NCI-H2081 treated with DMSO at 0.1 percent for 48 hours (cell line): ENCODE measurements at places on chromosomes 2 and 18.

DNA sequence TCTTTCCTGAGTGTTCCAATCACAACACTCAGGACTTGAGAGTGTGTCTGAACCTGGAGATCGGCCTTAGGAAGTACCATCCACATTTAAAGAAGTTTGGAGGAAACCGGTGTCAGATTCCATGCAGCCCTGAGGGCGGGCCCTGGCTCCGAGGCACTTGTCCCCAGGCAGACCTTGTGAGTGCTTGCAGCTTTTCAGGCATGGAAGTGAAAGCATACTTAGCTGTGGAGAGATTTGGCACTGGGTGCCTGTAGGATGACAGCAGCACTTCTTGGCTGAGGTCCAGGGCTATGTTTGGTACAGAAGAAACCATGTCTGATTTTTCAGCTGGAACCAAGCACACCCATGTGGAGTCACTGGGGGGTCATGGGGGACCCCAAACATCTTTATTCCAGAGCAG is 230.8 kb downstream of the SEPTIN10 start:
- DNase-seq = no peak

DNA sequence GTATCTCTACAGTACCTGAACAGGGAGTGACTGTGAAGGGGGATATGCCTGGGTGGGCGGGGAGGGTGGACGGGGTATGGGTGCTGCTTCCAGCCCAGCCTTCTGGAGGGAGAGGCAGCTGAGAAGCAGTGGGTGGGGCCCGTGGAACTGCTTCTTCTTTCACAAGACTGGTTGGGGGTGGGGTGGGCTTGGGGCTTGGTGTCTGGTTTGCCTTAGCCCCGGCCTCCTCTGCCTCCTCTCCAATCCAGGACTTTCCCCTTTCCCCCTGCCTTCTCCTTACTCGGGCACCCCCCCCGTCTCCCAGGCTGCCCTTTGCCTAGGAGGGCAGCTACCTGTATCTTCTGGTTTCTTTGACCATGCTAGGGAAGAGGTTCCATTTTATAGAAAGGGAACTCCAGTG is 233.4 kb downstream of the DYSF start:
- no peak for DNase-seq

DNA sequence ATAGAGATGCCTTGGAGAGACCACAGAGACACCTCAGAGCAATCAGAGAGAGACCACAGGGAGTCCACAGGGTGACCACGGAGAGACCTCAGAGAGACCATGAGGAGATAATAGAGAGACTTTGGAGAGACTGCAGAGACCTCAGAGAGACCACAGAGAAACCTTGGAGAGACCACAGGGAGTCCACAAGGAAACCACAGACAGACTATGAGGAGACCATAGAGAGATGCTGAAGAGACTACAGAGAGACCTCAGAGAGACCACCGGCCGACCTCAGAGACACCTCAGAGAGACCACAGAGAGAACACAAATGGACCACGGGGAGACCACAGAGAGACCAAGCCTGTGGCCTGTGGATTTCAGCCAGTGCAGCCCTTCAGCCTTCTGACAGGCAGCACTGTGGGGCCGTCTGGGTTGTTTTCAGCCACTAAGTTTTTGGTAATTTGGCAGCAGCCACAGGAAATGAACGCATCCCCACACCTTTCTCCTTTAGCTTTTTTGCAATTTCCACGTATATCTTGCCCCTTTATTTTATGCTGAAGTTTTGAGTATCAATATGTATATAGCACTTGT is 11.4 kb upstream of the TMEM18 start:
- no peak for DNase-seq

GRCh38 chr2:104656571-104657163 is 197.2 kb upstream of the POU3F3 start:
- no peak for DNase-seq

- no peak for DNase-seq
Measured at GRCh38 chr18:75227535-75228296, 17.1 kb downstream of the TSHZ1 start.

DNA sequence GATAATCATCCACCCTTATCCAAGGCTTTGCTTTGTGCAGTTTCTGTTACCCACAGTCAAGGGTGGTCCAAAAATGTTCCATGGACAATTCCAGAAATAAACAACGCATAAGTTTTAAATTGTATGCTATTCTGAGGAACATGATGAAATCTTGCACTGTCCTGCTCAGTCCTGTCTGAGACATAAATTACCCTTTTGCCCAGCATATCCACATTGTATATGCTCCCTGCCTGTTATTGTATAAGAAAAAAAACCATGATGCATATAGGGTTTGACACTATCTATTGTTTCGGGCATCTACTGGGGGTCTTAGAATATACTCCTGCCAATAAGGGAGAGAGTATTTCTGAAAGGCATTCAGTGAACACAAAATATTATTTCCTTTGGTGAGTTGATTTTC is 24.0 kb downstream of the LRRTM1 start:
- no peak for DNase-seq

DNA sequence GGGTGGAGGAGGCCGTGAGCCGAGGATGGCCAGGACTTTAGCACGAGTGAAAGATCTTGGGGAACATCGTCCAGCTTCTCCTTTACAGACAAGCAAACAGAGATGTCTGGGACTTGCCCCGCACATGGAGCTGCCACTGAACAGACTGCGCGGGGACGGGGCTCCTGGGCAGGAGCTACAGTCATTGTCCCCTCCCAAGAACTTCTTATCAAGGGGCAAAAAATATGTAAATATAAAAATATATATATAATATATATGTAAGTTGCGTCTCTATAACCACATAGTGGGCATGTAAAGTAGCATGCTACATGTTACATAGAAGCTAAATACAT is 245.0 kb upstream of the SALL3 start:
- no peak for DNase-seq

GRCh38 chr2:195779491-195779890 is 122.5 kb downstream of the SLC39A10 start:
- no peak for DNase-seq

GRCh38 chr2:238714038-238714528 is 133.8 kb upstream of the TWIST2 start:
- DNase-seq = no peak

GRCh38 chr2:204081487-204082425 is 145.2 kb downstream of the ICOS start:
- no peak for DNase-seq

- DNase-seq = no peak
Measured at GRCh38 chr18:22999212-22999611, 66.1 kb downstream of the RBBP8 start.

DNA sequence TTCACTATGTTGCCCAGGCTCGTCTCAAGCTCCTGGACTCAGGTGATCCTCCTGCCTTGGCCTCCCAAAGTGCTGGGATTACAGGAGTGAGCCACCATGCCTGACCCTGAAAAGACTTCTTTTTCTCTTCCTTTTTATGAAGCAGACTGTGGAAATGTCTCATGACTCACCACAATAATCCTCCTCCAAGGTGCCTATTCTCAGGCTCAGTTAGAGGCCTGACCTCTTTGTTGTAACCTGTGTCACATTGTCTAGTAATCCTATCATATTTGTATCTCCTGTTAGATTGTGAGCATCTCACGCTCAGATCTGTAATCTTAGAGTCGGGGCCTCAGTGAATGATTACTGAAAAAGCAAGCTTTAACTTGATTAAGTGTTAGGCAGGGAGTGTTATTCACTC is 18.3 kb upstream of the TAF4B start:
- no peak for DNase-seq

GRCh38 chr2:60320724-60321123 is 232.7 kb downstream of the BCL11A start:
- DNase-seq = no peak

DNA sequence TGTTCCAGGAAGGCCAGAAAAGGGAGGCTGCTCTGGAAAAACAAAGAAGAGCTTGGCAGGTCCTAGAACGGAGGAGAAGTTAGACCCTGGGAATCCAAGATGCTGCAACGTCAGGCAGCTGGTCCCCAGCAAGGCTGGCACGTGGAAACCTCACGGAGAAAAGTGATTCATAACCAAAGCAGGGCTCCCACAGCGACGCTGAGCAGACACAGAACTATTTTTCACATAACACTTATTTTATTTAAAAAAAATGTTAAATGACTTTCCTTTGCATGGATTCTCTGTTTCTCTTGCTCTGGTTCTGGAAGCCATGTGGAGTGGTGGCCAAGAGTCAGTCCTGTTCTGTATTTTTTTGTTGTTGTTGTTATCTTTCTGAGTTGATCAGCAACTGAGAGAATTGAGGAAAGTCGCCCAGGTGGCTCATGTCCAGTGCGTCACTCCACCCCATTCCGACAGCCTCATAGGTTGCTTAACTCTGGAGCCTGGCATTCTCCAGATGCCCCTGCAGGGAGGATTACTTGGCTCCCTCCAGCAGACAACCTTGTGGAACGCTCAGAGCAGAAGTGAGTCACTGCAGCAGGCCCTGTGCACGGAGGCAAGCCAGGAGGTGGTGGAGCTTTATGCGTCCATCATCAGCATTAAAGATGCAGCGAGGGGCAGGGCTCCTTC is 229.9 kb upstream of the HDAC4 start:
- DNase-seq = no peak

GRCh38 chr18:76343938-76344569 is 151.0 kb downstream of the ZNF516 start:
- no peak for DNase-seq

- no peak for DNase-seq
Measured at GRCh38 chr18:74724186-74724585, 126.5 kb downstream of the ZNF407 start.

- no peak for DNase-seq
Measured at GRCh38 chr2:179263015-179263414, 1.6 kb downstream of the SESTD1 start.

GRCh38 chr2:120729406-120730399 is 6.0 kb upstream of the GLI2 start:
- DNase-seq = no peak
